Left forelimb (tissue), 1 donor: ENCODE measurements at places on chromosomes 13 and 19.
A peak's percentile ranks its signal among the peaks of the same experiment; 100 is the strongest.

DNA sequence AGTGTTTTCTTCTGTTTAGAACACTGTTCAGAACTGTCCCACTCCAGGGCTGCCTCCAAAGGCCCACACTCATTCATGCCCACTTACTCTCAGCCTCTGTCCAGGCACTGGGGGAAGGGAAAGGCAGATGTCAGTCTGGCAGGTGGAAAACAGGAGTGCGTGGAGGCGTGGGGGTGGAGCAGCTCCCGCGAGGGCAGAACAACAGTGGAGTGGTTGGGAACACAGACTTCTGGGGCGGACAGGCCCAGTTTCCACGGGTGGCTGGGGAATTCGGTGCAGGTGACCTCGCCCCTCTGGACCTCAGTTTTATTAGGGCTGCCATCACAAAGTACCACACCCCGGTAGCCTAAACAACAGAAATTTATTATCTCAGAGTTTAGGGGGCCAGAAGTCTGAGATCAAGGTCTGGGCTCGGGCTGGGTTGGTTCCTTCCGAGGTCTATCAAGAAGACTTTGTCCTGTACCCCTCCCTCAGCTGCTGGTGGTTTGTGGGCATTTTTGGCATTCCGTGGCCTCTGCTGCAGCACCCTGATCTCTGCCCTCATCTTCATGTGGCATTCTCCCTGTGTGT is 59.7 kb downstream of the SIPA1L3 start:
- DNase-seq: no peak

DNA sequence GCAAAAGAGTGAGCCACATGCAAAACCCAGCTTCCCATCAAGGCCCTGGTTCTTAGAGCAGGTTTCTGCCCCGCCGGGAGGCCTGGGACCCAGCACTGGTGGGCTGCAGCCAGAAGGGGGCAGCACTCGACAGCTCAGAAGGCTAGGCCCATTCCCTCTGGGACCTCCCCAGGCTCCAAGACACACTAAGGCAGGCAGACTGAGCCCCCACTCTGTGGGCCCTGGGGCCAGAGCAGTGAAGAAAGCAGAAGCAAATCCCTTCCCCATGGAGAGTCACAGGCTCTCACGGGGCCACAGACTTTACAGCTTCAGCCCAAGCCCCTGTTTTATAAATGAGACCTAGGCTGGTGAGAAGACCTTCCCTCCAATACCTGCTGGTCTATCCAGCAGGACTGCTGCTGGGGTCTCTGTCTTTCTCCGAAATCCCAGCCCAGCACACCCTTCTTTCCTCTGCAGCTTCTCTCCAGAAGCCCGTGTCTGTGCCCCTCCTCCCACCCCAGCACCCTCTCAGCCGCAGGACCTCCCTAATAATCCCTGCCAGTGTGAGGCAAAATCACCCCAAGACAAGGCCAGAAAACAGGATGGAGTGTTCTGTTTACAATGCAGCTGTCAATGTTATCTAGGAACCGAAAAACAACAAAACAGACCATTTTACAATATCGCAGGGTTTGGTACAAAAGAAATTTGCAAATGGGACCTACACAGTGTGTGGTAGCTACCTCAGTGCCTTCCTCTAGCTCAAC is 109.3 kb downstream of the ABCC4 start:
- peak; percentile 75 for DNase-seq

GRCh38 chr13:24050796-24051715 is 109.5 kb upstream of the SPATA13 start:
- no peak for DNase-seq

DNA sequence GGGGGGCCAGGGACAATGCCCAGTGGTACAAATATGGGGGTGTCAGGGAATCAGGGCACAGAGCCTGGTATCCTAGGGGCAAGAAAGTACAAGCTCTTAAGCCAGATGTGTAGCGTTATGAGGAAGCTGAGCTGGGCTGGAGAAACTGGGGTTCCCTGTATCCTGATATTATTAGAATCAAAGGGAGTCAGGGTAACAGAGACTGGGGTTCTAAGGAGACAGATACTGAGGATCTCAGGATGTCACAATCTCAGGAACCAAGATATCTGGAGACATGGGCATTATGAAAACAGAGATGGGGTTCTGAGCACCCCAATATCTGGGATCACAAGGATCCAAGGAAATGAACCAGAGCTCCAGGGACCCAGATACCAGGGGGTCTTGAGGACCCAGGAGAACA is 784 bp downstream of the BCL3 start:
- no peak for DNase-seq

GRCh38 chr13:30479883-30480219 is 14.1 kb upstream of the HMGB1 start:
- DNase-seq: no peak

GRCh38 chr13:87093399-87093798 is 577.8 kb upstream of the SLITRK5 start:
- no peak for DNase-seq

- no peak for DNase-seq
These were observed 21.4 kb downstream of the MAP2K2 start for GRCh38 chr19:4102339-4103079.

- no peak for DNase-seq
These were observed 5.2 kb downstream of the DAND5 start for GRCh38 chr19:12974301-12975220.

- no peak for DNase-seq
These were observed 24.2 kb upstream of the SLC46A3 start for GRCh38 chr13:28743020-28743419.

GRCh38 chr13:85383291-85383690 is 415.9 kb downstream of the SLITRK6 start:
- no peak for DNase-seq

GRCh38 chr13:22047082-22047784 is 376.4 kb downstream of the FGF9 start:
- no peak for DNase-seq

DNA sequence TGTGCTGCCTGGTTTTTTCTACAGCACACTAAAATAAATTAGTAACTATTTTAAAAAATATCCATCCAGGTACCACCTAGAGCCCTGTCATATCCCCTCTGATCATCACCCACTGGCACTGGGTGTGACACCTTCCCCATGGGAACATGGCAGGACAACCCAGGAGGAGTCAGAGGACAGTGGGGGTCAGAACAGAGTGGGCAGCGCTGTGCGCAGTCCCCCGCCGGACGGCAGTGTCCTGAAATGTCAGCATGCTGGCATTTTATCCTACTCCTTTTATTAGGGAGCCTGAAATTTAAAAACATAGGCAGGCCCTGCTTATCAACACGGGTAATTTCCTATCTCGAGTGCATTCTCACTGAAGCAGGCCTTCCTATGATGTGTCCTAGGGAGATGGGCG is 42.1 kb upstream of the GAS6 start:
- no peak for DNase-seq

- no peak for DNase-seq
These were observed 161.6 kb downstream of the NDFIP2 start for GRCh38 chr13:79642596-79642995.

GRCh38 chr19:38729653-38730469 is 14.4 kb downstream of the CAPN12 start:
- DNase-seq: no peak

DNA sequence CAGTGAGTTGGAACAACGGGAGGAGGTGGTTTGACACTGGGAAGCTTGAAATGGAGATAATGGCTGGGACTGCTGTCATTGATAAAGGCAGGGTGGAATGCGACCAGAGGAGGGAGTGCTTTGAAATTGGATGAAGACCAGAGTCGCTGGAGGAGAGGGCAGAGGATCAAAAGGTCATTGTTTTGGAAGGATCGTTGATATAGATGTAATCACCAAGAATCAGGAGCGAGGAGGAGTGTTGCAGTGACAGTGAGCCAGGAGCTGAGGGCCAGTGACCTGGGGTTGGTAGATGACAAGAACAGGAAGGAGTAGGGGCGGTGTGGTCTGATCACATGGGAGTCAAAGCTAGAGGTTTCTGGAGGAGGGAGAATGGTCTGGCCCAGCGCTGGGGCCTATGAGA is 25.3 kb downstream of the TM9SF2 start:
- no peak for DNase-seq

DNA sequence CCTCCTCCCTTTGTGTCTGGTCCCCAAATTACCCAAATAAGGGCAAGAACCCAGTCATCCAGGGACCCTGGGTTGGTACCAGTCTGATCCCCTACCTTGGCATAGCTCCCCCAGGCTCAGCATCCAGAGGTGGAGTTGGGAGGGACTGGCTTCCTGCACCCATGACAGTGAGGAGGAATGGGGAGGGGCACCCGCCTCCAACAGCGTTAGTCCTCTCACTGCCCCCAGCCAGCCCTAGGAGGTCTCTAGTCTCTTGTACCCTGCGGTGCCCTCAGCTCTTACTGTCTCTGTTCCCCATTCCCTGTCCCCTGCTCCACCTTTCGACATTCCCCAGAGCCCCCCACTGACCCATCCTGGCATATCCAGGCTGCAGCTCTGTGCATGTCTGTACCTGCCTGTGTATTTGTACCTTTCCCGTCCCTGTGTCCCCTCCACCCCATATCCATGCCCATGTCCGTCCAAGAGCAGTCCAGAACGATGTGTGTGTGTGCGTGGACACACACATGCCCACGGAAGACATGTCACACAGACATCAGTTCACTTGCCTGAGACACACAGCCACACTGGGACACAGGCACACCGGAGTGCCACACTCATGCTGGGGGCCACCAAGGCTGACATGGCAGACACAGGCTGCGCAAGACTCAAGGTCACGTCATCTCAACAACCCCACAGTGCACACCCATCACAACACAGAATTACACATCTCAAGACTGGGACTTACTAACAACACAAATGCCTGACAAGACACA is 17.8 kb downstream of the ERFL start:
- DNase-seq: no peak

- DNase-seq: no peak
These were observed 110.9 kb downstream of the SACS start for GRCh38 chr13:23322353-23323336.

GRCh38 chr13:22161871-22162270 is 491.0 kb downstream of the FGF9 start:
- no peak for DNase-seq

DNA sequence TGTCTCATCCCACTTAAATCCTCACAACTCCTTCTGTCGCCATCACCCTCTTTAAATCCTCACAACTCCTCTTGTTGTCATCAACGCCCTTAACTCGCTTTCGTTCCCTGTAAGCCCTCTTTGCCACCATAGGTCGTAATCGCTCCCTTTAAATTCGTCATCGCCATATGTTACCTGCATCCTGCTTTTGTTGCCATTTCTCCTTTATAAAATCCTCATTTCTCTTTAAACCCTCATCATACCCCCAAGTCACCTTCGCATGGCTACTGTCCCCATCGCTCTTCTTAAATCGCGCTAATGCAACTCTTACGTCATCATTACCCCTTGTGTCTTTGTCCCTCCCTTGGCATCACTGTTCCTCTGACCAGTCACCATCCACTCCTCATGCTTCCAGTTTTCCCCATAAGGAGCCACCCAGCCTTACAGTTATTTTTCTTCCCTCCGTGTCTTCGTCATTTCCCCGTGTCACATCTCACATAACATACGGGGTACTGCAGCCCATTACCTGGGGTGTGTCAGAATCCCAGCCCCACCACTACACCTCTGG is 539 bp downstream of the PLD3 start:
- DNase-seq: no peak

DNA sequence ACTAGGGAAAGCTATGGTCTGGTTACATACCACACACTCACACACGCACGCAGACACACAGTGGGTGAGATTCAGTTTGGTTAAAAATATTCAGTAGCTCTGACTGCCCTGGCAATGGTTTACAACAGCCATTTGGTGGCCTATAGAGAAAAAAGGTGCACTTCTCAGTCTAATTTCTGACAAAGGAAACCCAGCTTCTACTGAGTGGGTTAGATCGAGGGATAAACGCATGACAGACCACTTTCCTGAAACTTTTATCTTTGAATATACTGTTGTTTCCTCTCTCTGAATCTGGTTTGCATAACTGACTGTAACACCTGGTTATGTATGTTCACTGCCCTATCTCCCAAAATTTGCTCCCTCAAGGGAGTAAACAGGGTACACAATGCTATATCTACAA is 2.5 kb downstream of the LIG4 start:
- DNase-seq: no peak
